Right atrium auricular region (tissue), 2 donors: ENCODE measurements at places on chromosomes 1 and 21.

- DNase-seq: no peak
These were observed 2.9 kb downstream of the NFYC start for GRCh38 chr1:40694353-40694874.

DNA sequence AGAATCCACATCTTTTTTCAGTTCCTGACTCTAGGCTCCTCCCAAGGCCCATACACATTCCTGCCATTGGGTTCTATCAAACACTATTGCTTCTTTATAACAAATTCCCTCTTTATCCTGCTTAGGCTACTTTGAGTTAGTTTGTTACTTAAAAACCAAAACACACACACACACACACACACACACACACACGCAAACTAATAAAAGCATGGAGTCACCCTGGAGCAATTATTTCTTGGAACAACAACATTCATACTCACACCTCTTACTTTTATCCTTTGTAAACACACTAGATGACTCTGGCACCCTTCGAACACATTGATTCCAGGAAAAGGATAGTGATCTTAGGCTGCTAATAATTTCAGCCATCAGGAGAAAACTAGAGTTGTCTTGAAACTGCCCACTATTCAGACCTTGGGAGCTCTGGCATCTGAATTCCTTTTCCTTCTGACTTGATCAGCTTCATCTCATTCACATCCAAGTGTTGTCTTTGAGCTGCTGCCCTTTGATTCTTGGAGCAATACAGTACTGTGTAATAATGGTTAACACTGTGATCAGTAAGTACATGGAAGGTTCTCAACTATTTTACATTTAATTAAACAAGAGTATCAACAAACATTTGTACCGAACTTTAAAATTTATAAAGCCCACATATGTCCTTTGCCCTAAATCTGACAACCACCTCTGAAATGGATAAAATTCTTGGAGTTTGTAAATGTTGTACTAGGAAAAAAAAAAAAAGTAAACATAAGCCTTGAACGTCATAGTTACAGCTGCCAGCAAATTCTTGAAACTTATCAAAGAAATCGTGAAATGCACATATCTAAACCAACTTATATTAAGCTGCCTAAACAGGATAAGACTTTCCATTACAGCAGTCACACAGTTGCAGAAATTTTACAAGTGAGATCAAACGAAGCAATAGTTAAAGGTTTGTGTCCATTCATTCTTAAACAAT is 2.8 kb upstream of the SEC22B start:
- no peak for DNase-seq

DNA sequence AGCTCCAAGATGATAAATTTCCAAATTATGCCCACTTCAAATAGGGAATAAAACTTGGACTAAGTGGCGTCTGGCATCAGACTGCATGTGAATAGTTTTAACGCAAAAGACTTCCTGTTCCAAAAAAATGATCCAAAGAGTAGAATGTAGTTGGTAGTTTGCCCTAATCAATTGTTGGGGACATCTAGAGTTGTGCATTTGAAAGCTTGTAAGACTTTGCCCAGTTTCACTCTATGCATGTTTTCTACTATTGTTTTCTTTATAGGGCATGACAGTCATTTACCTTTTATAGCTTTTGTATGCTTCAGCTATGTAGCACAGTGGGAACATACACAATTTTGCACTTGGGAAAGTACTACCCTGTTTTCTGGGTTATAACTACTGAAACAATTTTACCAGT is 86.0 kb downstream of the HS2ST1 start:
- no peak for DNase-seq

DNA sequence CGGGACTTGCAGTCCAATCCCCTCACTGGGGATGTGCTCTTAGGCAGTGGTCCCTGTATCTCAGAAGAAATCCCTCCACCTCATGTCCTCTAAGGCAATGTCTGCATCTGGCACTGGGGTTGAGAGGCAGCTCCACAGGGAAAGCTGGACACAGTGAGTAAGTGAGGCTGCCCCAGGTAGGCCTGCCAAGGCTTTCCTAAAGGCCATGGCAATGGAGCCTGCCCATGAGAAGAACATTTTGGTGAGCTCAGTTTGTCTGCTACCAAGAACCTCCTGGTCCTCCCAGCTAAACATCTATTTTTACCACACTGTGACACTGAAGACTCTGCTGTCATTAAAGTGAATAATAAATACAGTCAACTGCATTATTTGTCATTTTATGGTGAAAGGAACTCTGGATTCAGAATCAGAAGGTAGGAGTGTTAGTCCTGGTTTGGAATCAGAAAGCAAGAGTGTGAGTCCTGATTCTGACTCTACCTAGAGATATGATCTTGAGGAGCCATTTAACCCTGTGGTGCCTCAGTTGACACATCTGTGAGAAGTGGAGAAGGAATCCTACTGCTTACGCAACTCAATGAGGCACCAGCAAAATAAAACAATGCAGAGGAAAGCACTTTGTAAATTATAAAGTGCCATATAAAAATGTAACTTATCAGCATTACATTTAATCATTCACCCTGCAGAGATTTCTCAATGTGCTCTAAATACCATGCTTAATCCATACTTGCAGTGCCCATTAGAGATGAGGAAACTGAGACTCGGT is 41.0 kb downstream of the TBX15 start:
- no peak for DNase-seq

- no peak for DNase-seq
These were observed 209.8 kb downstream of the TPR start for GRCh38 chr1:186165303-186165702.

- DNase-seq: no peak
These were observed 709 bp downstream of the GART start for GRCh38 chr21:33541105-33541711.

DNA sequence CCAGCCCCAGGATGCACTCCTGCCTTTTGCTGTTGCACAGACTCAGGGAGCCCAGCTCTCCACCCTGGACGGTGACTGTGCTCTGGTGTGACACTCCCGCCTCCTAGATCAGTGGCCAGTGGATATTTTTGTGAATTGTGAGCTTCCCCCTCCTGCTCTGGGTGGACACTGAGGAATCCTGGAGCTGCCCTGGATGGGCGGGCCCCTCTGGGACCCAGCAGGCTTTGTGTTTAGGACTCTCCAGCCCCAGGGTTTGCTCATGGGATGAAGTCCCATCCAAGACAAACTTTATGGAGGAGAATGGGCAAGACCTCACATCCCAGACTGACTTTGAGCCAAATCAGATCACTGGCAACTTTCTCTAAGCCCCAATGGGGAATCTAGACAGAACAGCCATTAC is 16.1 kb downstream of the SLC6A9 start:
- peak; percentile 73 for DNase-seq

DNA sequence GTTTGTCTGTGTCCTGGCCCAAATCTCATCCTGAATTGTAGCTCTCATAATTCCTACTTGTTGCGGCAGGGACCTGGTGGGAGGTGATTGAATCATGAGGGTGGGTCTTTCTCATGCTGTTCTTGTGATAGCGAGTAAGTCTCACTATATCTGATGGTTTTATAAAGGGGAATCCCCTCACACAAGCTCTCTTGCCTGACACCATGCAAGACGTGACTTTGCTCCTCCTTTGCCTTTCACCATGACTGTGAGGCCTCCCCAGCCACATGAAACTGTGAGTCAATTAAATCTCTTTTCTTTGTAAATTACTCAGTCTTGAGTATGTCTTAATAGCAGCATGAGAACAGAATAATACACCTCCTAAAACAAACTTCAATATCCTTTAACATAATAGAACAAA is 1065.6 kb downstream of the PLA2G4A start:
- no peak for DNase-seq

- DNase-seq: no peak
These were observed 25.0 kb downstream of the CRYAA start for GRCh38 chr21:43193651-43194302.

DNA sequence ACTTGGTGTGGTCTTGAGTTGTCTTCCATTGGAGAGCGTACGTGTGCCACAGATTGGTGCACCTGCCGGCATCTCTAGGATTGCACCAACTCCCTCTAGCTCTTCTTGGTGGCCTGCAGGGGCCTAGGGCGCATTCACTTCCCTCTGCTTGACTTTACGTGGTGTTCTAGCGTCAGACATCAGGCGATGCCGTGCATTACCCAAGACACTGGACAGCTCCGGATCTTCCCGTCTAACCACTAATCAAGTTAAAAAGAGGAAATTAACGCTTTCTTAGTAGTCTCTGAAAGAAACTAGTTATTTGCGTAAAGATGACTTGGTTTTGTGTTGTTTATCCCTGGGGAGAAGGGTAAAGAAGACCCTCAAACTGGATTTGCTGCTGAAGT is 510 bp upstream of the IL10RB start:
- peak; percentile 72 for DNase-seq

- DNase-seq: no peak
These were observed 167.2 kb upstream of the HMCN1 start for GRCh38 chr1:185566995-185567394.

- peak; percentile 58 for DNase-seq
These were observed 3.9 kb downstream of the OBSCN start for GRCh38 chr1:228211531-228212414.

DNA sequence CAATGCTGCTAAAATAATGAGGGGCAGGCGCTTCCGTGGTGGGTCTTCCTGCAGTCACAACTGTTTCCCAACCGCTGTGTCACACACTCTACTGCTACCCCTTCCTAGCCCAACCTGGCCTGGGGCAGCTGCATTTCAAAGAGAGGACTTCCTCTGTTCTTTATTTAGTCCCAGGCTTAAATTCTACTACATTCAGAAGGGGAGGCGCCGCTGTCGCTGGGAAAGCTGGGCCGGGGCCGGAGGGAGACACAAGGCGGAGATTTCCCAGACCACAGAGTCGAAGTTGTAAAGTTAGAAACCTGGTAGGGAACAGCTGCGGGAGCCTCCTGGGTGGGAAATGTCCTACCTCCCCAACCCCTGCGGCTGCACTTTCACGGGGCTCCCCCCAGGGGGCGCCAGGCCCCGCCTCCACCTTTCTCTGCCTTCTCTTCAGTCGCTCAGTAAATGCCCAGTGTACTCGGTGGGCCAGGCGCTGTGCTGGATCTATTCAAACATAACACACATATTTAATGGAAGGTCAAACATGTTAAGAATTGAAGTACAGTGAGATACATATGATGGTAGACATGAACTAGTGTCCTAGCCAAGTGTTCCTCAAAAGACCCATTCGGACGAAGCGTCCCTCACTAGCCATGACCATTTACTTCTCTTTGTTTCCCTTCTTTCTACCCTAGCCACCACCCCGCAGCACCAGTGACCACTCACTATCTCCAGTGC is 23.1 kb downstream of the DYRK3 start:
- DNase-seq: no peak

DNA sequence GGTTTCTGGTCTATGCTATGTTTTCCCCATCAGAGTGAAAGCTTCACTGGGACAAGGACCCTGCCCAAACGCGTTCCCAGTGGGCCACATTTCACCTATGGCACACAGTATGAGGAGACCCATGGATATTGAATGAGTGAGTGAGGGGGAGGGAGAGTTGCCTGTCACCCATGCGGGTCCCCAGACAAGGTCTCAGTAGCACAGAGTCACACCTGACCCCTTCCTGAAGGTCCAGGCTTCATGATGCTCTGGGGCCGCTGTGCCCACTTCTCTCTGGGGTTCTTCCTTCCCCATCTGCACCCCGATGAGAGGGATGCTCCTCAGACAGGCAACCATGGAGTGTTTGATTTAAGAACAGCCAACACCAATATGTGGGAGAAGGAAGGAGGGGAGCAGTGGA is 72.3 kb upstream of the CSF3R start:
- no peak for DNase-seq

- DNase-seq: no peak
These were observed 55.2 kb downstream of the NENF start for GRCh38 chr1:212487774-212488435.

GRCh38 chr1:43177691-43178090 is 5.6 kb downstream of the CFAP57 start:
- DNase-seq: no peak

GRCh38 chr21:16055014-16055413 is 325.2 kb downstream of the USP25 start:
- no peak for DNase-seq

GRCh38 chr1:50266509-50266908 is 156.7 kb downstream of the DMRTA2 start:
- no peak for DNase-seq

GRCh38 chr1:2400950-2401649 is 9.5 kb downstream of the RER1 start:
- DNase-seq: no peak

- no peak for DNase-seq
These were observed 470 bp upstream of the RTCA start for GRCh38 chr1:100265562-100265930.

- DNase-seq: peak; percentile 62
These were observed 116.6 kb upstream of the HIVEP3 start for GRCh38 chr1:42035205-42035829.

DNA sequence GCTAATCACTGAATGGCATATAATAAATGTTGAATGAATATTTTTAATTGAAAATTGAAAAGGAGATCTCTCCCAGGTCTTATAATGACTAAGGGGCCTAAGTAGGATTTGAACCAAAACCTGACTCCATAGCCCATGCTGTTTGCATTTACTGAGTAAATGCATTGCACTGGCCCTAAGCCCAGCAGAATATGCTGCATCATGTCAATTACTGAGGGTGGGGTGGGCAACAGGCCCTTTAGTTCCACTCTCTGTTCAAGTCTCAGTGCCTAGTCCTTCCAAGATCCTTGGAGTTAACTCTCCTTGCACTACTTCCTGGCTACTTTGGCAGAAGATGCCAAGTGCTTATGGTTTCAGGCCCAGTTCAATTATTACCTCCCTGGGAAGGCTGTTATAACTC is 203.8 kb upstream of the DAB1 start:
- DNase-seq: no peak

- no peak for DNase-seq
These were observed 76.6 kb downstream of the PLPP3 start for GRCh38 chr1:56502700-56503245.

DNA sequence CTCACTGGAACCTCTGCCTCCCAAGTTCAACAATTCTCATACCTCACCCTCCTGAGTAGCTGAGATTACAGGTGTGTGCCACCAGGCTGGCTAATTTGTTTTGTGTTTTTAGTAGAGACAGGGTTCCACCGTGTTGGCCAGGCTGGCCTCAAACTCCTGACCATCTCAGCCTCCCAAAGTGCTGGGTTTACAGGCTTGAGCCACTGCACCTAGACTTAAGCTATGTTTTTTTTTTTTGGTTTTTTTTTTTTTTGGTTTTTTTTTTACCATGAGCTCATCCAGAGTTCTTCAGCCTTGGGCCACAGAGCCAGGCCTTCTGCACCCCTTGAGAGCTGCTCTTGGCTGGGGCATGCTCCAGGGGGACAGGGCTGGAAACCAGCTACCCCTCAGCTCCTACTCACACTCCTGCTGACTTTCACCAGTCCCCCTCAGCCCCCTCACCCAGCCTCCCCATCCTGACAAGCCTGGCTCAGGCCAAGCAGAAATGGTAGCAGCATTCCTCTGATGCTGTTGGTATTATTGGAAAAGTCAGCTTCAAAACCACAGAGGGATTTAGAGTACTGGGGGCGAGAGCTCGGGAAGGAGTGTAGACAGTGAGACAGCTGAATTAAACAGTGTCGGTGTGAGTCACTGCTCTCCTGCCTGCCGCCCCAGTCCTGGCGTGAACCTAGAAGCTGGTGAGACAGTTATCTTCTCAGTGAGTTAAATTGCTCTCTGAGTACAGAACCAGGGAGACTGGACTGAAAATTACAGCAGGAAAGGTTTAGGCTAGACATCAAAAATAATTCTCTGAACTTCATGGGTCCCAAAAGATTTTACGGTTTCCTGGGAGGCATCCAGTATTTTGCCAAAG is 63.7 kb downstream of the NAV1 start:
- DNase-seq: peak; percentile 65

- no peak for DNase-seq
These were observed 46.6 kb downstream of the FCRL5 start for GRCh38 chr1:157505481-157506272.
